Inflammatory macrophage treated with lipopolysaccharide for 1 hour (primary cell): ENCODE measurements at places on chromosomes 7 and 10.

GRCh38 chr7:150737265-150738055 lies at the start of gene GIMAP5:
Gene GIMAP5 (plus strand): TSS chr7:150737418. CDS start chr7:150740885, 3,467 bp downstream.
- no peak for DNase-seq

DNA sequence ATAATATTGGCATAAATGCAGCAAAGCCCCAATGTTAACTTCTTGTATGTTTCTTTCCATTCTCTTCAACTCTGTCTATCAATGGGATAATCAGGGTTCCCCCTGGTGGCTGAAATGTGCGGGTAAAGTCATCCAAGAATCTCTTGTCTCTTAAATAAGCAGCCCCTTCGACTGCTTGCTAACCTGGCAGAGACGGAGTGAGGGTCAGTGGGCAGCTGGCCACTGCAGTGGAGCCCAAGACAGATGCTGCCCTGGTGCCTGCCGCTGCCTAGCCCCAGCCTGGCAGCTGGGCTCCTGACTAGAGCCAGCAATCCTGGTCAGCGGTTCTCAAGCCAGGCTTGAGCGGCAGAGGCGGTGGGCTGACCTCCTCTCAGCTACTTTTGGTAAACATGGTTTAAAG lies 248.9 kb downstream of the COBL start:
- DNase-seq: peak; percentile 64

DNA sequence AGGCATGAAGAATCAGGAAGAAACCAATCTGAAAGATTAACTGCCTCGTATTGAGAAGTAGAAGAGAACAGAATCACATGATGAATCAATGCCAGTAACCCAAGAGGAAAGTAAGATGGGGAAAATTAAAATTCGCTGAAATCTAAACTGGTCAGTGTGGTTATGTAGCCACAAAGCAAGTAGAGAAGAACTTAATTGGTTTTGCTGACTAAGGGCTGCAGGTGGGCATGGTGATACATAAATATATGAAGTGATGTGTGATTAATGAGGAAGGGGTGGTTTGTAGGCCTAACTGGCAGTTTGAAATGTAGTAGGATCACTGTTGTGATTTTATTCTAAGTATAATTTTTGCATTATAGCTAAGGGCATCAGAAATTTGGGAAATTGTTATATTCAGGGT lies 83.5 kb upstream of the LRRTM3 start:
- no peak for DNase-seq

- no peak for DNase-seq
These were observed 97.3 kb upstream of the COL1A2 start for GRCh38 chr7:94297397-94297838.

DNA sequence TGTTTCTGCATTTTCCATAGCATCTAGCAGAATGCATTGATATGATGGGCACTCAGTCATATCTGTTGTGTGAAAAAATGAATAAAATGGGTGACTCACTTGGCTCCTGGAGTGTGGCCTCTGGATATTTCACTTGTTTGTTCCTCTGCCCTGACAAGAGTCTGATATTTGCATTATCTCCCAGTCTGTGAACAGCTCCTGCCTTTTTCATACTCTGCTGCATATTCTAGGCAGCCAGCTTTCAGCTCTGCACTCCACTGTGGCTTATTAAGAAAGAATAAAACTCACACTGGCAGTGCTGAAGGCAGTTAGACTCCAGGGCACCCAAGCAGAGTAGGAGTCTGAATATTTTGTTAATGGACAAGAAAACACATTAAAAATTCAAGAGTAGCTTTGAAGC lies 623.9 kb downstream of the SORCS1 start:
- DNase-seq: no peak

GRCh38 chr10:100184840-100185239 lies 989 bp downstream of the ERLIN1 start:
- DNase-seq: peak; percentile 16
